NCI-H187 treated with DMSO at 0.1 percent for 48 hours (cell line): ENCODE measurements at places on chromosomes 13 and 19.

GRCh38 chr13:113273851-113274590, 23.0 kb upstream of the LAMP1 start:
- no peak for DNase-seq

GRCh38 chr13:28286263-28286662, 147.9 kb downstream of the PAN3 start:
- DNase-seq: no peak

DNA sequence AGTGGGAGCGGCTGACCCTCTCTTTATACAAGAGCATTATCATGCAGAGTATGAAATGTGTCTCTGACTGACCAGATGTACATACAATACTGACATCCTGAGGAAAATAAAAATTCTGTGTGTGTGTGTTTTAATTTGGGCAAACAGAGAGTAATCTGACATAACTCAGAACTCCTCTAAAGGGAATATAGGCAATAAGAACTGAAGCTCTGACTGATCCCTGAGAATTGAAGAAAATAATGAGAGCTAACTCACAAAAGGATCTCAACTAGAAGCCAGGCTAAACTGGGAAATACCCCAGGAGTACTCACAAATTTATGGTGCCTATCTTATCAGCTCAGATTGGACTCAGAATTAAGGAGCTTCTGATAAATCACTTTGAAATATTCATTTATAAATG, 539.9 kb downstream of the OLFM4 start:
- DNase-seq: no peak

- DNase-seq: no peak
These were observed 4.8 kb downstream of the USPL1 start for GRCh38 chr13:30622551-30622950.

GRCh38 chr13:44068169-44068568, 188.5 kb downstream of the LACC1 start:
- no peak for DNase-seq

- no peak for DNase-seq
These were observed 28.8 kb downstream of the LSM14A start for GRCh38 chr19:34201133-34201532.

GRCh38 chr19:30781519-30781918, 409.3 kb downstream of the ZNF536 start:
- DNase-seq: no peak

- no peak for DNase-seq
These were observed 4.0 kb downstream of the DDX39A start for GRCh38 chr19:14414926-14415690.

GRCh38 chr13:76884186-76884906, 1.9 kb downstream of the KCTD12 start:
- no peak for DNase-seq

DNA sequence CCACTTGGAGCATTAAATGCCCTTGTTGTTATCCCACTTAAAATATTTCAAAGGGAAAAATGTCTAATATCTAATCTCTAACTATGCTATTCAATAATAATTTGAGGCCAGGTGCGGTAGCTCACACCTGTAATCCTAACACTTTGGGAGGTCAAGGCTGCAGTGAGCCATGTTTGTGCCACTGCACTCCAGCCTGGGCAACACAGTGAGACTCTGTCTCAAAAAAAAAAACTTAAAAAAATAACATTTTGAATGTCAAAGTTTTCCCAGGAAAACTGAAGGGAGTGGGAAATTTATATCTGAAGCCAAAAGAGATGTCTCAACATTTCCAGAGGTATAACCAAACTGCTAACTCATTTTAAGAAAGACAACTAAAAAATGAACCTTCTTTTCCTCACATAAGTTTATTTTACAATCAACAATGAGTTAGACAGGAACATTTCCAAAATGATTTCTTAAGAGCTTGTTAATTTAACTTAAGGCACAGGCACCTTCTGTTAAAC, 47.9 kb downstream of the CAB39L start:
- no peak for DNase-seq

DNA sequence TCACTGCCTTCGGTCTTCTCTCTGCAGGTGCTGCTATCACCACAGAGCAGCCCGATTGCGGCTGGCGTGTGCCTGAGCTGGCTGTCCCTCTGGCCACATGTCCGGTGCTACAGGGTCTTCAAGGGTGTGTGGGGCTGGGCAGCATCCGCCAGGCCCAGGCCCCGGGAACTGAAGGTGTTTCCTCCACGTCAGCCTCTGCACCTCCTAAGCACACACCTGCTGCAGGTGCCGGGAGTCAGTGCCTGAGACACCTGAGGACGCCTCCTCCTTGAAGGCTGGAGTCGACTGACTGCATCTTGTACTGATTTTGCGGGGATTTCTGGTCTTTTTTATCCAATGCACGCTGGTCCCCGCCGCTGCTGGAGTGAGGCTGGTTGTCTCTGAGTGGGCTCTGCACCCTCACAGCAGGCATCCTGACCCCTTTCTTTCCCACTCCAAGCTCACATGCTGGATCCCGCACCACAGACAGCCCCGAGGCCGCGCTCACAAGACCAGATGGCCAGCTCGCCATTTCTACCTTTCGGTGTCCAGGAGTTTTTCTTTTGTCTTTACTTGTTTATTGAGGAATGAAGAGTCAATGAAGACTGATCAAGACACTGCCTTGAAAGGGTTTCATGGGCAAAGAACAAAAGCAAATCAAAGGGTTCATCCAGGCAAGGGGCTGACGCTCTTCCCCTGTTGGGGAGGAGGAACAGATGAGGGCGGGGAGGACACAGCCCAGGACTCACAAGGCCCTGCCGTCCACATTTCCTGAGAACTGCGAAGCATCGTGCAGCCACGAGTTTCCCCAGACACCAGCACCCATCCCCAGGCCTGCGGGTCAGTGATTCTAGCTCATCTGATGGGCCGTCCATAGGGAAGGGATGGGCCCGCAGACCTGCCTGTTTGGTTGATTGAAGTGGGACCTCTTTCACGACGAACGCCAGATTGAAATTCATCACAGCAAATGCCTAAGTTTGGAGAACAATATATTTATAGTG, 203.8 kb upstream of the SOX1 start:
- no peak for DNase-seq

- no peak for DNase-seq
These were observed 44.5 kb downstream of the VWA8 start for GRCh38 chr13:41916173-41916954.

DNA sequence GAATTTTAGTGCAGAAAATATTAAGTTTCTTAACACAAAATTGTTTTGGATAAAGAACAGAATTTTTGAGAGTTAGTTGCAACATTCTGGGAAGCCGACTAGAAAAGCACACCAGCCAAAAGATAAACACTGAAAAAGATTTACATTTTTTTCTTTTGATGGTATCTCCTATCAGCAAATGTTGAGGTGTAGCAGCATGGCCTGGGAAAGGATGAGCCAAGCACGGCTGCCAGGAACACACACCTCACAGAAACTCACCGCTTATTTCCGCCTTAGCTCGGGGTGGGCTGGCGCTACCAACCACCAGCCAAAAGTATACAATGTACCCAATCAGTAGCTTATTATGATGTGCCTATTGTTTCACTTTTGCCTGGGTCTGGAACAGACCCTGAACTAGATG, 134.7 kb downstream of the MIPEP start:
- DNase-seq: no peak

GRCh38 chr19:28794301-28794700, 418.6 kb downstream of the UQCRFS1 start:
- no peak for DNase-seq

- DNase-seq: no peak
These were observed 2.1 kb upstream of the PCDH8 start for GRCh38 chr13:52850396-52851136.

- no peak for DNase-seq
These were observed 81.5 kb upstream of the SLC7A1 start for GRCh38 chr13:29676941-29677452.

DNA sequence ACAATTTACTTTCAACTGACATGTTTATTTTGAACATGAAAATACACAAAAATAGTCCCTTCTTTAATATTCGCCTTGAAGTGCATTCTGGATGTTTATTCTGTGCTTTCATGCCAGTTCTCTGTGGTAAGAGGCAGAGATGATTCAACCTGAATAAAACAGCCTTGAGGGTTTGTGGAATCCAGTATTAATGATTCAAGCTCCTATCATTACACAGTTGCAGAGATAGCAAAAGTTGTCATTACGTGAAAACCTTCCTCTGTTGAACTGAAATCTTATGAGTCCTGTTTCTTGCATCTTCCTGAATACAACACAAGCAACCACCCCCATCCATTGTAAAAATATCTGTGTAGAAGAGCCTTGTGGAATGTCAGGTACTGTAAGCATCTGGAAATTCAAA, 142.3 kb upstream of the HTR2A start:
- no peak for DNase-seq

DNA sequence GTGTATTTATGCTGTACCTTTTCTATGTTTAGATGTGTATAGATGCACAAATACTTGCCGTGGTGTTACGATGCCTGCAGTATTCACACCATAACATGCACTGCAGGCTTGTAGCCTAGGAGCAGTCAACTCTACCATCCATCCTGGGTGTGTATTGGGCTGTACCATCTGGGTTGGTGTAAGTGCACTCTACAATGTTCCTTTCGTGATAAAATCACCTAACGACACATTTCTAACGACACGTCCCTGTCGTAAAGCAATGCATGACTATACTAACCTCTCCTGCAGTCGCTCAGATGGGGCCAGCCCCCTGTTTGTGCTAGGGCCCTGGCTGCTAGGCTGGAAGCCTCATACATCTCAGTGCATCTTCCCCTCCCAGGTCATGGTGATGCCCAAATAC, 18.4 kb downstream of the CD177 start:
- DNase-seq: no peak

GRCh38 chr13:98072476-98072875, 70.4 kb upstream of the FARP1 start:
- no peak for DNase-seq

DNA sequence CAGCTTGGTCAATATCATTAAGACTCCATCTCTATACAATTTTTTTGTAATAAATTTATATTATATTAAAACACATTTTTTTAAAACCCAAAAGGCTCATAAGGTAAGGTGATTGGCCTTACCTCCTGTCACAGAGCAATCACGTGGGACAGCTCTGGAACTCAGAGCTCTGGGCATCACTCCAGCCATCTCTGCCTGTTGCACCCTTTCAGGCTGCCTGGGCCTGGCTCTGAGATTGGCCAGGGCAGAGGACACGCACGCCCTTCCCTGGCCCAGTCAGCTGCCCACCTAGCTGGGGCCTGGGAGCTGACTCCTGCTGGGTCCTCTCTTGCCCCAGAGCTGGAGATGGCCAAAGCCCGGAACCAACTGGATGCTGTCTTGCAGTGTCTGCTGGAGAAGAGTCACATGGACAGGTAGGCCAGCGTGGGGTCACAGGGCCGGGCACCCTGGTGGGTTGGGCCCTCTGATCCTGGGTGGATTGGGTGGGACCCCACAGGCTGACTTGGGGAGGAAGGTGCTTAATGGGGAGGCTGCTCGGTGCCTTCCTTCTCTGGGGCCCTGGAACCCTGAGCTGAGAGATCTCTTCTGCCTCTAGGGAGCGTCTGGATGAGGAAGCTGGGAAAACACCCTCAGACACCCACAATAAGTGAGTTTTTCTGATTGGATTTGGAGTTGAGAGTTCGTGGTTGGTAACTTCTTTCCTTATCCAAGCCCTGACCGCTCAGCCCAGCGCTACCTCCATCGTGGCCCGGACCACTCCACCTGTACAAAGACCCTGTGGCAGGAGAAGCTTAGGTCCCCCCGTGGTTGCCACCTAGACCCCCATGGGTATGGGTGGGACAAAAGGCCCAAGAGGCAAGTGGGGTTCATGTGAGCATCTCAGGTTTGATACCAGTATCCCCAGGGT, 3.7 kb downstream of the LIN37 start:
- DNase-seq: no peak

DNA sequence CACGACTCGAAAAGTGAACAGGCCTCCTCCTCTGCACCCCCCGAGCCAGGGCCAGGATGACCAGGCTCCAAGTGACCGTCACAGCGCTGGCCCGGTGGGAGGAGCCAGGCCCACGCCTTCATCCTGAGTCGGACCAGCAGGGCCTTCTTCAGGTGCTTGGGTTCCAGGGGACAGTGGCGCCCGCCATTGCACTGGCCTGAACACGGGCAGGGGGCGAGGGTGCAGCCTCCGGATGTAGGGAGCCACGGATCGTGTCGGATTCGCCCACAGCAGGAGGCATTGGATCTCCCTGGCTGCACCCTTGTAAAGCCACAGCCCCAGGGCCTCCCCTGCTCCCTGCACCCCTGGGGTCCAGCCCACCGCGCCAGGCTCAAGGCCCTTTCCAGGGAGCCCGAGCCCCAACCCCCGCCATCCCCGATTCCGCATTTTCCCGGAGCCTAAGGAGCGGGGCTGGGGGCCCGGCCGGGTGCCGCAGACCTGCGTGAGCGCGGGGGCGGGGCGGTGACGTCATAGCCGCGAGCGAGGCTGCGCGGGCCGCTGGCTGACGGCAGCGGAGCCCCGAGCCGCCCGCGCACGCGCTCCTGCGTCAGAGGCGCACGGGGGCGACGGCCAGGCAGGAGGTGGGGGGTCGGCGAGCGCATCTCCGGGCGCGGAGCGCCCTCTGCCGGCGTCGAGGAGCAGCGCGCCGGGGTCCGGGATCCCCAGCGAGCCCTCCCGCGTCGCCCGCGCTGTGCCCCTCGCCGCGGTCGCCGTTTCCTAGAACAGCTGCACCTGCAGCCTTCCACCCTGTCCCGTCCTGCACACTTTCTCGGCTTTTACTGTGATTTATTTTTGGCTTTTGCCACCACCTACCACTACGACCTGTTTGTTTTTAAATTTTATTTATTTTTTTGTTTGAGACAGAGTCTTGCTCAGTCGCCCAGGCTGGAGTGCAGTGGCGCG, 1.5 kb upstream of the ATP5F1D start:
- no peak for DNase-seq

GRCh38 chr19:979318-979741, 4.8 kb upstream of the WDR18 start:
- DNase-seq: no peak

DNA sequence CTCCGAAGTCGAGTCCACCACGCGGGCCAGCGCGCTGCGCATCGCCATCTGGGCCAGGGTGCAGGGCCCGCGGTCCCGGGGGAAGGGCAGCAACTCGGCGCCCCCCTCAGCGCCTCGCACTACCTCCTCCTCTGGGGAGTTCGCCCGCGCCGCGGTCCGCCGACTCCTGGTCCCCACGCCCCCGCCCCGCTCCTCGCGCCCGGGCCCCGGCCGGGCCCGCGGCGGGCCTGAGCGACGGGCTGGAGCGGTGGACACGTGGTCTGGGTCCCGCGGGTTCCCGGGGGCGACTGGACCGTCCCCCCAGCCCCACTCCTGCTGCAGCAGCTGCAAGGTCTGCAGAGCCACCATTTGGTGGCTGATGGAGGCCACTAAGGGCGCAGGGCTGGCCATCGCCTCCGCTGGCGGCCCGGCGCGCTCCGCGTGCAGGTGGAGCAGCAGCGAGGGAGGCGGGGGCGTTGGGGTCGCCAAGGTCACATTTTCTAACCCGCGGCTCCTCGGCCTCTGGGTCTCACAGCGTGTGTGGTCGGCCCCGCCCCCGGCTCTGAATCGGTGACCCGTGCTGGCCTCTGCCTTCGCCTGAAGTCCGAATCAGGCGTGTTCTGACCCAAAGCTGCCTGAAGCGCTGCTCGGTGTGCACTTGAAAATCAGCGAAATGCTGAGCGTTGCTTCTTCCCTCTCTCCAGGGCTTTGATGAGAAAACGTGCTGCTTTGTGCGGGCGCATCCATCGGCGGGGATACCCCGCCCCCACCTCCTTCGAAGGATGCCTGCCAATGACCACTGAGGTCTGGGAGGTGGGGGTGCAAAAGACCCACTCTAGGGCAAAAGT, at the start of gene DLEU7:
DLEU7 (minus strand) TSS at position 436 of the 827 bp plus-strand sequence; CDS start at position 390, 46 bp downstream.
- no peak for DNase-seq

- DNase-seq: no peak
These were observed 1308.4 kb downstream of the SLITRK5 start for GRCh38 chr13:88979465-88980175.

GRCh38 chr13:42753697-42754096, 27.7 kb upstream of the FAM216B start:
- DNase-seq: peak; percentile 40

GRCh38 chr19:570937-571565, 1.3 kb upstream of the BSG start:
- DNase-seq: peak; percentile 43
